ENCODE measurements at places on chromosomes 16 and 17. TPM values are rescaled to one million over a fixed set of nuclear protein-coding genes. Genes with fewer than 3 reads are reported as not detected.

Gene STH
- total RNA-seq, result not detected

Gene MARCHF10
- total RNA-seq, result 0.40 TPM

Gene CDK5R1
- total RNA-seq, result 4.4 TPM

GRCh38 chr17:45384047-45384788, 48.5 kb downstream of the ARHGAP27 start:
- no peak overlapping the region for H3K4me3 ChIP-seq
- no peaks in the 10 kb centered on the region for H3K36me3 ChIP-seq
- DNase-seq, result peak; percentile 41

- no peaks in the 10 kb centered on the region for H3K4me1 ChIP-seq
- no peaks in the 10 kb centered on the region for H3K27me3 ChIP-seq
- no peak overlapping the region for H3K4me3 ChIP-seq
- H3K36me3 ChIP-seq, result peaks cover 2% of the 10 kb centered on the region
Observed at GRCh38 chr16:65015599-65015998, 106.3 kb downstream of the CDH11 start.

GRCh38 chr16:21277927-21278706, at the start of gene CRYM:
Gene CRYM (minus strand): TSS chr16:21278290. CDS start chr16:21278251, 39 bp downstream.
- no peak within 1 kb of the TSS for H3K4me3 ChIP-seq
- H3K27me3 ChIP-seq, result peaks cover 46% of the 10 kb centered on the region
- H3K4me1 ChIP-seq, result peaks cover 7% of the 10 kb centered on the region

DNA sequence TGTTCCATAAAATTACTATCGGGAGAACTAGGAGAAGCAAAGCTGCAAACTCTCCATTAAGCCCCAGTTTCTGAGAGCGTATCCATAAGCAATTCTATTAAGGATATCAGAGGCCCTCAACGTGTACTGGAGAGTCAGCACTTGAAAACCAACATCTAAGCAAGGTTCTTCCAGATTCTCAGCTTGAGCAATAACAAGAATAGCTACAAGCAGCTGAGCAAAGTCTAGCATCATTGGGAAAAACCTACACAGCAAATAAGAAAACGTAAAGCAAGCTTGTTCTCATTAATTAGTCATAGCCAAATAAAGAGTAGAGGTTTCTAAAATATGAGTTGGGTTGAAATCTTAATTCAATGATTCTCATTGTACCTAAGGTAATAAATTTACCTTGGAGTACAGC, 26.9 kb upstream of the COX10 start:
- no peaks in the 10 kb centered on the region for H3K27me3 ChIP-seq
- H3K4me3 ChIP-seq, result no peak overlapping the region
- DNase-seq, result no peak
- no peak overlapping the region for H3K27ac ChIP-seq

Data from muscle of leg (tissue), 16 donors.